ENCODE measurements at places on chromosomes 6 and 20. TPM values are rescaled to one million over a fixed set of nuclear protein-coding genes. Genes with fewer than 3 reads are reported as not detected.

The PARD6B gene
- 6.5 TPM for total RNA-seq

The CHMP4B gene
- total RNA-seq = 77.8 TPM

The WFDC5 gene
- total RNA-seq = 4.3 TPM

GRCh38 chr20:37392441-37393195, 46.7 kb downstream of the SRC start:
- ATAC-seq = no peak

DNA sequence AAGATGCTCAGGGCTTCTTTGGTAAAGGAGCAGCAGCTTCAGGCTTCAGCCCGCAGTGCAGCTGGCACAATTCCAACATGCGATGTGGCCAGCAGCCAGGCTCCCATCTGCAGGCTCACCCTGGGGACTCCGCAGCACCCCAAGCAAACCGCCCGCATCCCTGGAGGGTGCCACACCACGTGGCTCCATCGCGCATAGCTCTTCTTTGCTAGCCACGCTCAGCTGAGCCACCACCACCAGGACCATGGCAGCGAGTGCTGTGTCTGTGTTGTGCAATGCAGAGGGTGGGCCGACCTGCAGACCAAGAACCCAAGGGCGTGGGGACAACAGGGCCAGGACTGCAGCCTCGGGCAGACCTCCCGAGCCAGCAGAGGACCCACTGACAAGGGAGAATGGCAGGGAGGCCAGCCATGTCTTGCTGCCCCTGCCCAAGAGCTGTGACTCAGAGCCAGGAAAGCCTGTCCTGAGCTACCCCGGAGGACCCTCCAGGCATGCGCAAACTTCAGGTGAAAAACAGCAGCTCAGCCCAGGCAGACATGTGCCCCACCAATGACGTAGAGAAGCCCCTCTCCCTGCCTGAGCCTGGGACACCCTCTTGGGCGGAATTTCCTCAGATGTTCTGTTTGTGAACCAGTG, 87.8 kb downstream of the GINS1 start:
- ATAC-seq = no peak
